ENCODE measurements at places on chromosomes 7 and 10.

DNA sequence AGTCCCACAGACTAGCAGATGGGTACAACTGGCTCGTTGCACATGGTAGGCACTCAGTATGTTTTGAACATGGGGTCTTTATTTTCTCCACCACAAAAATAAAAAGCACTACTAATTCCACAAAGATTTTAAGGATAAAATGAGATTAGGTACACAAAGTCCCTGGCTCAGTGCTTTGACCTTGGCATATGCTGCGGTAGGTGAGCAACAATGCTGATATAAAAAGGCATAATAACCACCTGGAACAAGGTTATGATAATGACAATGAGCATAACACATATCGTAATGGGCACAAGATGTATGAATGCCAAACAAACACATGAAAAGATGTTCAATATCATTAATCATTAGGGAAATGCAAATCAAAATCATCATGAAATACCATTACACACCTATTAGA is 26.9 kb downstream of the SGMS1 start:
- DNase-seq: no peak

GRCh38 chr7:87316097-87316700 is 29.3 kb upstream of the CROT start:
- DNase-seq: no peak

DNA sequence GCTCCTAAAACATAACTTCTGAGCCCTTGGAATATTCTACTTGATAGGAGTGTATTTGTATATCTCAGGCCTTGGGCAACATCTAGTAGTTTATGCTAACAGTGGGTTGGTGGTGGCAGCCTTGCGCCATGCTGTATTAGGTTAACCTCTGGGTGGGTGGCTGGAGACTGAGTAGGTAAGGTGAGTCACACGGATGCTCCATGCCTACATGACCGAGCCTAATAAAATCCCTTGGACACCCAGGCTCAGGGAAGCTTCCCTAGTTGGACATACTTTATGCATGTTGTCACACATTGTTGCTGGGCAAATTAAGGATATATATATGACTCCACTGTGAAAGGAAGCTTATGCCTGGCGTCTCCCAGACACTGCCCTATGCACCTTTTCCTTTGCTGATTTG is 6.0 kb upstream of the DAGLB start:
- no peak for DNase-seq

- DNase-seq: no peak
Observed at GRCh38 chr10:95513941-95514392, 47.2 kb downstream of the SORBS1 start.

DNA sequence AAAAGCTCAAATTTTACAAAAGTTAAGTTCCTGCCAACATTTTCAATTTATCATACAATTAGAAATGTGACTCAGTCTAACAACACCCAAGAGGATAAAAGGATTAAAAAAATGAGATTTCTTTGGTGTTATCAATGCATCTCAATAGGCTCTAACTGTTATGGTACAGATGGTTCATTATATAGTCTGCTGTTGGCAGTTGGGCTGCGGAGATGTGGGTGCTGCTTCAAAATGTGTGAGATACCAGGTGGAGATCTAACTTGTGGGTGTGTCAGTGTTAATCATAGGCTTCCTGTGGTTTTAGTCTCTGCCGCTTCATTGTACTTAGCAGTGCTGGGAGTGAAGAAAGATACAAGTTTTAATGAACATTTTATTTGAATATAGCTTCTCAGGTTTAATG is 231.2 kb downstream of the EXOC4 start:
- DNase-seq: no peak

GRCh38 chr10:99700649-99701048 is 31.3 kb downstream of the COX15 start:
- DNase-seq: no peak

GRCh38 chr10:65847436-65848230 is 1078.2 kb upstream of the LRRTM3 start:
- no peak for DNase-seq

Data from activated naive CD4-positive, alpha-beta T cell treated with Interleukin-2 at 50 U/mL for 16 hours (primary cell).